ENCODE measurements at places on chromosomes 11 and 22. TPM values are rescaled to one million over a fixed set of nuclear protein-coding genes. Genes with fewer than 3 reads are reported as not detected.

DNA sequence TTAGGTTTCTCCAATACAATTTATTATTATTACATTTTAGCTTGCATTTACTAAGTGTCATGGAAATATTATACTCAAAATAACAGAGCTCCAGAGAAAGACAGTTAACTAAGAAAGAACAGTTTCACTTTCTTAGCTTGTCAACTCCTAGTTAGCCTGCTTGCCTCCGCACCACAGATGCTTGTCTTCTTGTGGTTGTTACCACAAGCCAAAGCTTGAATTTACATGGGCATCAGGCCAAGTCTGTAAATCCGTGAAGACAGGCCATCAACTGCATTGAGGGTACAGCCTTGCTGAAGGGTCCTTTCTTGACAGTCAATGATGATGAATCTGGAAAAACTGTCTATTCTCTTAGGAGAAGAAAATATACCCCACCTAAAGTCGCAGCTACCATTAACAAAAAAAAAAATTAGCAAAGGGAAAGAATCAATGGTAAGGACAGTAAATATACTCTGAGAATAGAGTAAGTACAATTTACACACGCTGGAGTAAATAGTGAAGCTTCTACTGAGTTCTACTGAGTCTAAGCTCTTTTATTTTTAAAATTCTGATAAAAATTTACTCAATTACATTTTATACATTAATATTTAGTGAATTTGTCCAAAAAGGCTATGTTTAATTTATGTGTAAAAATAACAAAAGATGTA lies 15.6 kb upstream of the DENND5A start:
- DNase-seq: no peak

- peak; percentile 15 for DNase-seq
Measured at GRCh38 chr22:41469218-41469851, 418 bp downstream of the ACO2 start.

DNA sequence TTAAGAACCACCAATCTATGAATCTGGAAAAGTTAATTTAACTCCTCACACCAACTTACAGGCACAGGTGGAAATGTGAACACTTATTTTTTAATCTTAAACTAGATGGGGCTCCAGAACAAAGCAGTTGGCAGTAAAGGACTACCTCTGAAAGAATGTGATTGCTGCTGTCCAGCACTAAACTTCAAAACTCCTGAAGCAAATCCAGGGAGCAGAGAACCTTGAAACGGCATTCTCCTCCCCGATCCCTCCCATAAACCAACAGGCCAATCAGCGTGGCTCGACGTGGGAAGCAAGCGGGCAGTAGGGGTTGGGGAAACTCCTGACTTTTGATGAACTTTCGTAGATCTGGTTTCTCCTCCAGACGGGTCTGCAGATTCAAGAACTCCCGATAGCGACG lies 5.0 kb downstream of the SNX19 start:
- no peak for DNase-seq

DNA sequence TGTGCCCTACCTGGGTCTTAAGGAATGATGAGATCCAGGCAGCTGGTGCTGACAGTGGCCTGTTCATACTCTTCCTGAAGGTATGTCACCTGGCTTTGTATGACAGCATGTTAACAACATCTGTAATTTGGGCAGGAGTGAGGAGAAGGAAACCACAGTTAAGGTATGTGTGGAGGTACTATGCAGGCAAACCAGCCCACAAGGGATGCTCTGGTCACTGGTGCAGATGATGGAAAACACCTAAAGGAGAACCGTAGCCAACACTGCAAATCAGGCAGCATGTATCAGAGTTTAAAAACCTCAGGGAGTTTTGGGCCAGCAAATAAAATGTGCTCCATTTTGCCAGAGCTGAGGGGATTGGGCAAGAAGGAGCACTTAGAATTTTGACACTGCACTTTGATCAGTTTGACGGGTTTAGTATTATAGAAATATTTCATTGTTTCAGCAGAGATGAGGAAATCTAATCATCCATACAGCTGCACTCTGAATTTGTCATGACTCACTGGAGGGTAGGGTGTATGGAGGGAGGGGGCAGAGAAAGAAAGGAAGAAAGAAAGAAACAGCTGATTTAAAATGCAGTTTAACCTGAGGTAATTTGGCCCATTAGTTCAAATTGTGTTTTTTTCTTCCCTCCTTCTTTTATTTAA lies 260.9 kb downstream of the KIRREL3 start:
- no peak for DNase-seq

The TMA7B gene
- polyA plus RNA-seq: 0.10 TPM

Measured in left kidney (tissue), 8 donors.